ENCODE measurements at places on chromosomes 2 and 18. TPM values are rescaled to one million over a fixed set of nuclear protein-coding genes. Genes with fewer than 3 reads are reported as not detected.

DNA sequence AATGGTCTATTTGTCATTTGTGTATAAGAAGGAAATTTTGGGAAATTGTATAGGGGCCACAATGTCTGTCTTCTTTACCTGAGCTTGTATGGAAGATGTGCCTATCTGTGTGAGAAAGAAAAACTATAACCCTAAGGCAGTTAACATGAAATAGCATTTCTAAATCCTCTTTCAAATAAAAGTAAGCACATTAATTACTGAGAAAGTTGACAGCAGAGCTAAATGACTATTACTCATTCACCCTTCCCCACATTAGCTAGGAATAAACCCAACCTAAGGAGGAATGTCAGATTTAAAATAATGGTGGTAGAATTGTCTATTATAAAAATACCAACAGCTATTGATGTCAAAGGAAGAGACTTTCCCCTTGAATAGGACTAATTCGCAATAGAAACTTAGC is 56.2 kb downstream of the SLC38A11 start:
- no peak for DNase-seq

DNA sequence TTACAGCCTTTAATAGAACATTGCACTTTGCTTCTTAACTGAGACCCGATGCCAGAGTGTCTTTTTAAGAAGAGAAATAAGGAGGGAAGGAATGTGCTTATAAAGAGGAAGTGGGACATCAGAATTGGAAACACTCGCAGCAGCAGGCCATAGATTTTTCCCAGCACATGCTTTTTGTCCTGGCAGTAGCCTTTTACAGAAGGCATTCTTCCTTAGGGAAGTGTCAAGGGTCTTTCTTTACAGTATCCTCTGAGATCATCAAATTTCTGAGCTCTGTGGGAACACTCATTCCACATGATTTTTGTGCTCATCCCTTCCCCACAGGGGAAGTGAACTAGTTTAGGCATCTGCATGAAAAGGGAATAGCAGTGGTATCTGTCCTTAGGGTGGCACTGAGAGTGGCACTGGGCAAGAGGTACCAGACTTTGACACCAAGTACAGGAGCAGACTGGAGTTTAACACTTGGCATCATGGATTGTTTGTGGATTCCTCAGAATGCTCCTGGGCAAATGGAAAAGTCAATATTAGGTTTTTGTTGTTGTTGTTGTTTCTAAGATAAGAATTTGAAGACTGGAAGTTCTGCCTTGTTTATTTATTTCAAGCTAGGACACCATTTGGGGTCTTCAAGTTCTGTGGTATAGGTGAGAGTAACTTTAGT is 4.1 kb downstream of the MYO1B start:
- DNase-seq = peak; percentile 18

DNA sequence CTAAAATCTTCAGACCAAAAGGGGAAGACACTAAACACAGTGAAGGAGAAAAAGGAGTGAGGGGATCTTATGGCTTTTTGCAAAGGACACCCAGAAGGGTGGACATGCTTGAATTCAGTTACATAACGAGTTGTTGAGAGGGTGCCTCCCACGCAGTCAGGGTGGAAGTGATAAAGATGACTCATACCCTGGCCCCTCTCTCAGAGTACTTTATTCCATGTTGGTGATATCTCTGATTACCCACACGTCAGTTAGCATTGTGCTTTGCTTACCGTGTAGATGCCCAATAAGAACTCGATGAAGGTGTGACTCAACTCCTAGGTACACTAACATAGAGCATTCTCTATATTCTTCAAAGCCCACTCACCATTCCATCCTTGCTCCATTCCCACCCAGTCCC is 44.4 kb downstream of the EN1 start:
- peak; percentile 23 for DNase-seq

DNA sequence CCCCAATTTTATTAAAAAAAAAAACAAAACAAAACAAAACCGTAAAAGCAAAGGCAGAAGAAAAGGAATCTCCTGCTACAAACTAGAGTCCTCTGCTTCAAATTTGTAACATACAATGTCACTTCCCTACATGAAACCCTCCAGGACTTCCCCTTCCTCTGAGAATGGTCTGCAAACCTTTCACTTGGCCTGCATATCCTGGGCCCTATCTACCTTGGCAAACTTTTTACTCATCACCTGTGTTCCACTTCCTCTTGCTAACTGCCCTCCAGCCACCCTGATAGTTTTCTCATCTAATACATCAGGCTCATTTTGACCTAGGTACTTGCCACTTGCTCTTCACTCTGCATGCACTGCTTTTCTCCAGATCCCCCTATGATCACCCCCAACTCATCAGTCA is 255.5 kb downstream of the ETAA1 start:
- no peak for DNase-seq

DNA sequence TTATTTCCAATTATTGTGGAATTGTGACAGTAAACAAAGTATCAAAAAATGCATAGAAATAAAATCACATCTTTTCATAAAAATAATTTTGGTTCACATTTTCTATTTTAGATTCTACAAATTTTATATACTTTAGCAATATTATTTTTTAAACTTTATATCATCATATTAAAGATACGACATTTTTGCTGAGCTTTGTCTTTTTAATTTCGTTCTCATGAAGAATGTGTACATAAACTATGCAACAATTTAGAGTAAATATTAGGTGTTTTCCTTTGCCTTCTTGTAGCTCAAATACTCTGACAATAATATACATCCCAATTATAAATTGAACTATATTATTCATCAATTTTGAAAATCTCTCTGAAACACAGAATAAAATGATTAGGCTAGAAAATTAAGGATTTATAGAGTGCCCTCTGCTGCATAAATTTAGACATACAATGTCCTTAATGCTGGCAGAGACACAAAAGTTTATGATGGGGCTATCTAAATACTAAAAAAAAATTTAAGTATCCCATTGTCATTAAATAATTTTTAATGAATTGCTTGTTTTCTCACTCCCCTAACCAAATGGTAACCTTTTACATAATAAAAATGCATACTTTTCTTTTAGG is 45.7 kb downstream of the CCDC102B start:
- DNase-seq = peak; percentile 19

GRCh38 chr2:155381436-155381835 is 682.9 kb downstream of the KCNJ3 start:
- DNase-seq = no peak

DNA sequence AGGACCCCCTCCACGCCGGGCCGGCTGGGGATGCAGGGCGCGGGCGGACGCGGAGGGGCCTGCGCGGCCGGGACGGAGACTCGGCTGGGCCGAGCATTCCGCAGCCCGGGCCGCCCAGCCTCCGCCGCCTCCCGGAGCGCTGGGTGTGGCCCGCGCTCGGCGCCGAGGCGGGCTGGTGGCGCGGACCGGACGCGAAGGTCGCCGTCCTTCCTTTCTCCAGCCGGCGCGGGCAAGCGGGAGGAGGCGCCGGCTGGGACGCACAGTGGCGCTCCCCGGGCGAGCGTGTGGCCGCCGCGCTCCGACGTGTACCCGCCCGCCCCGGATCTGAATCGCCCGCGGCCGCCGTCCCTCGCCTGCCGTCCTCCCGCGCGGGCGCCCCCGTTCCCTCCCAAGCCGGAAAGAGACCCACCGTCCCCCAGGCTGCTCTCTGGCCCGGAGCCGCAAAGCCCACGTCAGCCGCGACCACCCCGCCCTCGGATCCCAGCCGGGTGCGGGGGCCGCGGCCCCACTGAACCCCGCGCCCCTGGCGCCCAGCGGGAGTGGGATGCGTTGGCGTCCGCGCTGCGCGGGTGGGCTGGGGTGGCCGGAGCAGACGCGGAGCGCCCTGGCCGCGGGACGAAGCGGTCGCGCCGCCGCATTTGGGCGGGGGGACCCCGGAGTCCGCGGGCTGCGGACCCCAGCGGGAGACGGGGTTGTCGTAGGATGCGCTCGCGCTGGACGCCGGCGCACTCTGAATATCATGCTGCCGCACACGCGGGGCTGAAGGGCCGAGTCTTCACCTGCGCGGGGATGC is 634 bp downstream of the SPATS2L start:
- peak; percentile 68 for DNase-seq

DNA sequence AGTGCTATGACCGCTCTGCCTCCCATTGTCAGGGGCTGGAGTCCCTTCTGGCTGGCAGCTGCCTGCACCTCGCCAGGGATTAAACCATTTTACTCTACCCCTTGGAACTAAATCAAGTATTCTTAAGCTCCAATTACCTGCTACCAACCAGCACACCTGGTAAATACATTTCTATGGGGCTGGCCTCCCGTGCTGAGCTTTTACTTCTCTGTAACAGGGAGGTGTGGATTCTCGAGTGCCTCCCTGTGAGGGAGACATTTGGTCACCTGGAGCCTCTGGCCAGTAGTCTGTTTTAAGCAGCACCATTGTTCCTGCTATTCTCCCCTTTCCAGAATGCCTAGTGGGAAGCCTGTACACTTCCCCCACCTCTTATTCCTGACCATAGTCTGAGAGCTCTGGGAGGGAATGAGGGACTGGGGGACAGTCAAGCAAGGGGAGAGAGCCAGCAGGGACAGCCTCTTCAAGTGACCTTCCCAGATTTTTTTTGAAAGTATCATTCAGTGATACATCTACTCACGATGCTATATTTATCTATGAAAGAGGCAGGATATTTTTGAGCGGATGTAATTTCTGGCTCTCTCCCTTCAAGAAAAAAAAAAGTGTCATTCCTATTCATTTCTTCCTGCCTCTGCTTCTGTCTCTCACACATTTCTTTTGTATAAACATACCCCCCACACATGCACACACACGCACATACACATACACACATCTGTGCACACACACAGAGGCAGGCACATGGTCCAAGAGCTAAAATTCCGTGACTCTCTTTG is 112.8 kb downstream of the CAPN13 start:
- no peak for DNase-seq

DNA sequence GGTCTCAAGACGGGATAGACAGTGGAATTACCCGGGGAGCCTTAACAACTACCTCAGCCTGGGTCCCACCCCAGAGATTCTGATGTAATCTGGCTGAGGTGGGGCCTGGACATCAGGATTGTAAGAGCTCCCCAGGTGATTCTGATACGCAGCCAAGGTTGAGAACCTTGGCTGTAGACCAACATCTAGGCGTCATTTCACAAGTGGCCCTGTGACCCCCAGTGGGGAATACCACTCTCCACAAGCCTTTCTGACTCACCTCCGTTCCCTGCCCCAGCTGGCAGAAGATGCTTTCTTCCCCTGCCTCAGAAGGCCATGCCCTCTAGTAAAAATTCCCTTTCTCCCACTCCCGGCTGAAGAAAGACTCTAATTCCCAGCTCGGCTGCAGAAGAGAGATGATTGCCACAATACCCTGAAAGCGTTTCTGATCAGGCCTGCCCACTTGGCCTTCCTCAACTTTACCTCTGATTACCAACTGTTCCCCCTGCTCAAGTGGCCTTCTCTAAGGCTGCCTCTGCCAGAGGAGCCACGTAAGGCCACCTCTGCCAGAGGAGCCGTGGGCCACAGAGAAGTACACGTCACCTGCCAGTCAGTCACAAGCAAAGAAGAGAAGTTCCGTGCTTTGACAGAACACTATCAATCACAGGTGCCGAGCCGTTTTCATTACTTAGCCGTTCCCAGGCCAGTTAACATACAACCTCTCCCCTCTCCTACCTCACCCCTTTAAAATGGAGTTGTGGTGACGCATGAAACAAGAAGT is 116.8 kb upstream of the PKDCC start:
- no peak for DNase-seq

- DNase-seq = no peak
Observed at GRCh38 chr2:83017366-83018090, 1441.6 kb downstream of the SUCLG1 start.

DNA sequence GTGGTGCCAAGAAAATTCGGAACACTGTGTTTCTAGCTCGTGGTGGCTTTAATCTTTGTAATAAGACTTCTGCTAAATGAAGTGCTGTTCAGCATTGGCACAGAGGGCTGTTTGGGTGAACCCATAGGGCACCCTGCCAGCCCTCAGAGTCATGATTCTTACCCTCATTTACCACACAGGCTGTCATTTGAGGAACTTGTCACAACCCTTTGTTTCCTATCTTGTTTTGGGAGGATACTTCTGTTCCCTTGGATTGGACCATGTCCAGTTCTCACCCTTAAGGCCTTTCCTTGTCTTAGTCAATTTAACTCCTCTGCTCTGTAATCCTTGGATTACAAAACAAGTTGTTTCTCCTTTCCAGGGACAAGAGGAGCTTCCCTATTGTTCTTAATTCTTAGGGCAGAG is 225.7 kb downstream of the MTX2 start:
- no peak for DNase-seq

Gene CNGA3
- not detected for polyA plus RNA-seq

Gene FHOD3
- polyA plus RNA-seq = 127 TPM

Gene VWA3B
- polyA plus RNA-seq = 0.69 TPM
